Fibroblast of villous mesenchyme (primary cell): ENCODE measurements at places on chromosomes 7 and 10. TPM values are rescaled to one million over a fixed set of nuclear protein-coding genes. Genes with fewer than 3 reads are reported as not detected.

DNA sequence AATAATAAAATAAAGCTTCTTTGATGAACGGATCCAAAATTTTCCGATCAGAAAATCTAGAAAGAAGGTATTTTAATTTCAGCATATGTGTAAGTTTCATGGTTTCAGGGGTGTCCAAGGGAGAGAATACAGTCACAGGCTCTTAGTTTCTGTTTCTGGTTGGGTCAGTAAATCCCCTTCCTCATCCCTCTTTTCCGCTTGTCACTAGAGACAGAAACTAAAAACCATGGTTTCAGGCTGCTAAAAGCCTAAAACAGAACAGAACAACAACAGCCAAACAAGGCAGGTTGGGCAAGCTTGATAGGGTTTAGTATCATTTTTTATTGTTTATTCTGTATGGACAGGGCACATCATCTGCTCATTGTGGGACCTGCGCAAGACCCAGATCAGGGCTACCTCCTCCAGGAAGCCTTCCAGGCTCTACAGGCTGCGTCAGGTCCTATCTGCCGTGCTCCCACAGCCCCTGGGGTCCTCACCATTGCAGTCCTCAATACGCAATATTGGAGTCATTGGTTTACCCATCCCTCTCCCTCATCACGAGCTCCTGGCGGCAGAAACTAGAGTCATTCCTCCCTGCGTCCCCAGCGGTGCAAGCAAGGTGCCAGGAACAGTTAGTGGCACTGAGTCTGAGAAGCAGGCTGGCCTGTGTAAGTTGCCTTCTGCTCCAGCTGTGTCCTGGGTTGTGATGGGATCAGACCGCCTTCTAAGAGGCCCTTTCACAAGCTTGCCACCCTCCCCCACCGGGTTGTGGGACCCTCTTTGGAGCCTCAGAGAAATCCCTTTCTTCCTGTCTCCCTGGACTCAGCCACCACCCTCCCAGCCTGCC, 70.2 kb upstream of the CUX1 start:
- no peak for DNase-seq

- no peak for DNase-seq
These were observed 1143.4 kb upstream of the SORCS1 start for GRCh38 chr10:108307925-108308312.

- no peak for DNase-seq
These were observed 966.8 kb downstream of the LRMDA start for GRCh38 chr10:76398043-76398710.

GRCh38 chr10:22002591-22003176, 846 bp downstream of the DNAJC1 start:
- peak; percentile 77 for DNase-seq

DNA sequence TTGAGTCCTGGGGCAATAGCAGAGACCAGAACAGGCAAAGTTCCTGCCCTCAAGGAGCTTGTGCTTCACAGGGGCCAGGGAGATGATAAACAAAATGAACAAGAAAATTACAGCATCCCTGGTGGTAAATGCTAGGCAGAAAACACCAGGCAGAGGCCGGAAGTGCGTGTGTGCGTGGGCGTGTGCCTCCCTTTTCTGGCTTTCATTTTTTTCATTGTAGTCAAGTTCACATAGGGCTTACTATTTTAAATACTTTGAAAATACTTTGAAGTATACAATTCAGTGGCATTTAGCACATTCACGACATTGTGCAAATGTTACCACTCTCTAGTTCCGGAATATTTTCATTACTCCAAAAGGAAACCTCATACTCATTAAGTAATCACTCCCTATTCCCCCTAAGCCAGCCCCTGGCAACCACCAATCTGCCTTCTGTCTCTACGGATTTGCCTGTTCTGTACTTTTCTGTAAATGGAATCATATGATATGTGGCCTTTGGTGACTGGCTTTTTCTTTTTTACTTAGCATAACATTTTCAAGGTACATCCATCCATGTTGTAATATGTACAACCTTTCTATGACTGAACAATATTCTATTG, 88.1 kb upstream of the PDCD4 start:
- DNase-seq = no peak

DNA sequence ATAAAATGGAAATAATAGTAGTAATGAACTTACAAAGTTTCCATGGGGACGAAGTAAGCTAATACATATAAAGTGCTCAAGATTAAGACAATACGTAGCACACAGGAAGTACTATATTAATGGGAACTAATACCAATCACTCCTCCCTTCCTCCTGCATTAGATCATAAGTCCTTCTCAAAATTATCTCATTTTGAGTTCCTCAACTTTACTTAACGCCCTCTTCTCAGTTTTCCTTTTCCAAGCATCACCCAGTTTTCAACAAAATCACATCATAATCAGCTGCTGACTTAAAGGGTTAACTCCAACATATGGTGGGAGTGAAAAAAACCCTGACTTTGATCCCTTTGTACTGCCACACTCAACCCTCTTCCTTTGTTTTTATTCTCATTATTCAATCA, 24.4 kb downstream of the JMJD1C start:
- no peak for DNase-seq

- no peak for DNase-seq
These were observed 70.3 kb upstream of the NMT2 start for GRCh38 chr10:15238555-15239335.

DNA sequence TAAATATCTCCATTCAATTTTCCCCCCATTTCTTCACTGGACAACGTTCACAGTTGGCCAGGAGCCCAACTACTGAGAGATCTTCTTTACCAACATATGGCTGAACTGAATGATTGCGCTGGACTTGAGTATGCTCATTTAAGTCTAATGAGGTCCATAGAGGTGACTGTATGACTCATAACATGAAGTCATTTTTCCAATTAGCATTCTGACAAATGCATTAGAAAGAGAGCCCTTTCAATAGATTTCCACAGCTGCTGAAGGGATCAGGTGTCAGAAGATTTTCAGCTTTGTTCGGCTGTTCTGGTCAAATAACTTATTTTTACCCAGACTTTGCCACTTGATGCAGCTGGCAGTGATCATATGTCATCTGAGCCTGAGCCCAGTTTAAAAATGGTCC, 438.0 kb downstream of the ETV1 start:
- no peak for DNase-seq

HEPACAM2 gene
- total RNA-seq = not detected in 2 replicates

PRLHR gene
- not detected in 2 replicates for total RNA-seq
